ENCODE measurements at places on chromosomes 3 and 15.
A peak's percentile ranks its signal among the peaks of the same experiment; 100 is the strongest.

- DNase-seq, result no peak
These were observed 5.2 kb downstream of the PRSS50 start for GRCh38 chr3:46712191-46713049.

DNA sequence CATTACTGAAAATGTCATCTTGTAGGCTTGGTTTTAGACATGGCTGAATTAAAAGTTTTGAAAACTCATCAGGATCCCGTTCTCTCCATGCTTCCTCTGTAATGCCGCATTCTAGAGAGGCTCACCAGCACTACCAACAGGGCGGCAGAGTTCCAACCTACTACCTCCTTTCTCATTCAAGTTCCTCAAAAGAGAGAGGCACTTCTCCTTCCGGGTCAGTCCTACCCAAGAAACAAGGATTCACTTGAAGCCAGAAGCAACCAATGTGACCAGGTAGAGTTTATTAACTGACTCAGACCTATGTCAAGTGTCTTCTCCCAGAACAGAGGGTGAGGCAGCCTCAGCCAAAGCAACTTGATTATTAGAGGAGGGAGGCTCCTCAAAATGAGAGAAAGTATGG lies 59.8 kb upstream of the GYG1 start:
- DNase-seq, result no peak

DNA sequence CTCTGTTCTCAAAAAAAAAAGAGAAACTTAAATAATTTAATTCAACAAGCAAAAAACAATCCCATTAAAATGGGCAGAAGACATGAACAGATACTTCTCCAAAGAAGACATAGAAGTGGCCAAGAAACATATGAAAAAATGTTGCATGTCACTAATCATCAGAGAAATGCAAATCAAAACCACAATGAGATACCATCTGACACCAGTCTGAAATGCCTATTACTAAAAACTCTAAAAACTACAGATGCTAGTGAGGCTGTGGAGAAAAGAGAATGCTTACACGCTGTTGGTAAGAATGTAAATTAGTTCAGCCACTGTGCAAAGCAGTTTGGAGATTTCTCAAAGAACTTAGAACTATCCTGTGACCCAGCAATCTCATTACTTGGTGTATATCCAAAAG lies 382.9 kb downstream of the OTOL1 start:
- no peak for DNase-seq

DNA sequence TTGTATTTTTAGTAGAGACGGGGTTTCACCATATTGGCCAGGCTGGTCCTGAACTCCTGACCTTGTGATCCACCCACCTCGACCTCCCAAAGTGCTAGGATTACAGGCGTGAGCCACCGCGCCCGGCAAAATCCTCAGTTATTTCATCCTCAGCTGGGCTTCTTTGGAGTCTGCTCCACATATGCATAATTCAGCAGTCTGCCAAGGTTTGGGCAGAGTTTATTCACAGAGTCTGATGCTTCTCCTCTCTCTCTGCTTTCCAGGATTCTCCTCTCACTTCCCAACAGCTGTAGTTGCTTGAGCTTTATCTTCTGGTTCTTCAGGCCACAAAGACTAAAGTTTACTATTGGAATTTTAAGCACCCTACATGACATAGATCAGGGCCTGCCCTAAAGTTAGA lies 8.2 kb downstream of the ZNF106 start:
- no peak for DNase-seq

DNA sequence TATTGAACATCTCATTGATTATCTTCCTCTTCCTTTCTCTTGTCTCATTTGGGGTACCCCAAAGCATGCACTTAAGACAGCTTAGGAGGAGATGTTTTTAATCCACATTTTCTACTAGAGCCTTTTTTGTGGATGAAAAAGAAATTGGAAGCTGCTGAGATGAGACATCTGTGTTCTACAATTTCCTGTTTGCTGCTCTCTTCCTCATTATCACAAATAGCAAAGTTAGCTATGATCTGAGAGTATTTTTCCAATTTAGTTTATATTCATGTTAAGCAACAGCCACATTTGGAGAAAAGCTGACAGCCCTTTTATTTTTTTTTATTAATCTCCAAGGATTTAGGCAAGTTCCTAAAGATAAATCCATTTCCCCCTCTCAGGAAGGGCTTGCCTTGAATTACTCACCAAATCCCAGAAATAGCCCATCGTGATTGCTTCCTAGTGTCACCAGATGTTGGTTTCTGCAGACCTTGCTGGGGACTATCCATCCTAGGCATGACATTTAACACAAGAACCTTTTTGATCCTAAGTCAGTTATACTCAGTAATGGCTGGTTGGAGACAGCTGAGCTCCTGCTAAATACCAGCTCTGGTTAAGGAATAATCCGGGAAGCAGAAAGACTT lies 70.8 kb upstream of the FILIP1L start:
- DNase-seq, result no peak

DNA sequence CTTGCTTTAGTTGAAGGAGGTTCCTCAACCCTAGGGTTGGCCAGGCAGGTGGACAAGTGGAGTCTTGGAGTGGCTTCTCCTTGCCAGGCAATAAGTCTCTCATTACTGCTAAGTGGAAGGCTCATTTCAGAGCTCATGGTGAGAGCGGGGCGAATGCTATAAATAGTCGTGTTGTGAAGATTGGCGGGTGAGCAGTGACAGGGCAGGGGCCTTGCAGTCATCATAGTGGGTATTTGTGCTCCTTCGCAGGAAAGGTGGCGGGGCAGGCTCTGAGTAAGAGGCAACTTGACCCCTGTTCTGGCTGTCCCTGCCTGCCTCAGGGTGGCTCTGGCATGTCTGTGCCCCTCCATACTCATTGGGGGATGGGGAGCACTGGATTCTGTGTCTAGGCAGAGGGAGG lies 8.7 kb upstream of the GRM2 start:
- DNase-seq, result no peak

- no peak for DNase-seq
These were observed 12.6 kb downstream of the RORA start for GRCh38 chr15:61216519-61216918.

DNA sequence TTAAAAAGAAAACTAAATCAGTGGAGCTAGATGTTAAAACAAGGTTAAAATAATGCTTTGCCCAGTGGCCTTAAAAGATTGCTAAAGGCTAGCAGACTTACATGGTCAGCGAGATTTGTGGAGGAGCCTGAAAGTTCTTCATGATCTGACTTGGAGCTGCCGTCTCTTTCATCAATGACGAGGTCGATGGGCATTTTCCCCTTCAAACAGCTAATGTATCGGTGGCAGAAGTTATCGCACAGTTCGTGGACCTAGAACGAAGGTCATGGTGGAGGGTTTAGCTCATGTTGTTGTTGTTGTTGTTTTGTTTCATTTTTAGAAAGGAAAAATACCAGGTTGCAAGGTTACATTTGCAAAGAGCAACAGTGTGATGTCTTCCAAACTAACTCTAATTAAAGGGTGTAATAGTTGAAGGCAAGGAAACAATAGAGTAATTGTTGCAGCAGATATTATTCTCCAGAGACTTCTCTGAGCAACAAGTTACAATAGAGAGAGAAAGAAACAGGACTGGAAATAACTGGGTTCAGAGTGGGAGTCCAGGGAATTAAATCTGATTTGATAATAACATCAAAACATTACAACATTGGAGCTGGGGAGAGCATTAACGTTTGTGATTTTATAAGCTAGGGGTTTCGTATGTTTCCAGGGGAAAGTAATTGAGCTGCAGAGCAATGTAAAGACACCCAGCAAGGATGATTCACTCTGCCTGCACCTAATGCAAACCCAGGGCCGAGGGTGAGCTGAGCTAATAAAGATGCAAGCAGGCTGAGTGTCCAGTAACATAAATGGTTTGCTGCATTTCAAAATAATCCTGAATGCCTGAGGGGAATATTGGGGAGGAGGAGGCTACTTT lies 6.6 kb downstream of the MEIS2 start:
- no peak for DNase-seq

- DNase-seq, result no peak
These were observed 35.0 kb upstream of the HES1 start for GRCh38 chr3:194100856-194101390.

DNA sequence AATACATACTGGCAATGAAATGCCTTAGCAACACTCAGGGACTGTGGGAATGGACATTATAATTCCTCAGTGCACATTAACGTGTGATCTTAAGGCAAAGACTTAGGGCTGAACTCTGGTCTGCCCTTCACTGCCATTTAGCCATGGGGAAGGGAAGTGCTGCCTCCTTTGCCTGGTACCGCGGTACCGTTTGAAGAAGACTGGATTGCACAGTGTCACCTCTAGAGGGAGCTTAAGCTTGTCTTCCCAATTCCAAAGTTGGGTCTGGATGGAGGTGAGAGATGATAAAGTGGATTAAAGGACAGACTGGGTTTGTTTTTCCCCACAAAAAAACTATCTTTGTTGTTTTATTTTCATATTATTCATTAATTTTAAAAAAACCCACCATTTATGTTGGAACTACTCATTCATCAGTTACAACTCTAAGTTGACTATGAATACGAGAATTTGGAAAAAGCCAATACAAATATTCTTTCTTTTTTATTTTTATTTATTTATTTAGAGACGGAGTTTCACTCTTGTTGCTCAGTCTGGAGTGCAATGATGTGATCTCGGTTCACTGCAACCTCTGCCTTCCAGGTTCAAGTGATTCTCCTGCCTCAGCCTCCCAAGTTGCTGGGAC lies 60.0 kb upstream of the SYN2 start:
- DNase-seq, result no peak

- DNase-seq, result no peak
These were observed 309.9 kb upstream of the THBS1 start for GRCh38 chr15:39270934-39271333.

DNA sequence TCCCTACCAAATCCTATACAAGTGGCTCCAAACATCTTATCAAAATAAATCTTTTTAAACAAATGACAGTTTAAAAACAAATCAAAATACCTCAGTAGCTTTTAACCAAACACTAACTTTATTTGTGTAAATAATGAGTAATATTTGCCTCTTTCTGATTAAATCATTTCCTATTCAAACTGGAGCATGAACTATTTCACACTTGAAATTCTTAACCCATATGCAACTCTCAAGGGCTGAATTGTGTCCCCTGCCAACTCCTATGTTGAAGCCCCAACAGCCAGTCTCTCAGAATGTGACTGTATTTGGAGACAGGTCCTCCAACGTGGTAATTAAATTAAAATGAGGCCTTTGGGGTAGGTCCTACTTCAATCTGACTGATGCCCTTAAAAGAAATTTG lies 55.9 kb upstream of the MCTP2 start:
- DNase-seq, result no peak

GRCh38 chr3:47315069-47315647 lies 32.4 kb downstream of the KLHL18 start:
- DNase-seq, result no peak

DNA sequence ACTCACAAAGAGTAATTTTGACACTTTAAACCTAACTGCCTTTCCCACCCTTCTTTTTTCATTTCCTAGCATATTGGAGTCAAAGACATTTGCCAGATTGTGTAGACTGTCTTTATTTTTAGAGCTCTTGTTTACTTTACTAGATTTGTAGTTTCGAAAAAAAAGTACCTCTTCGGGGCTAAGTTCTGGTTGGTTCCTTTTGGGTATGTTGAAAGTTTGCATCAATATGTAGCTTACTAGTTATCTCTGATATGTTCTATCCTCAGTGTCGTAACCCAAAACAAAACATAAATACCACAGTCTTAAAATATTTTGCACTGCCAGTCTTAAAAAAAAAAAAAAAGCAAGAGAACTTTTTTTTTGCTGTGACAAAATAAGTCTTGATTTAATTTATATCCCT lies 52.2 kb downstream of the REC114 start:
- no peak for DNase-seq

GRCh38 chr15:77034695-77035489 lies 36.0 kb downstream of the TSPAN3 start:
- peak; percentile 46 for DNase-seq

DNA sequence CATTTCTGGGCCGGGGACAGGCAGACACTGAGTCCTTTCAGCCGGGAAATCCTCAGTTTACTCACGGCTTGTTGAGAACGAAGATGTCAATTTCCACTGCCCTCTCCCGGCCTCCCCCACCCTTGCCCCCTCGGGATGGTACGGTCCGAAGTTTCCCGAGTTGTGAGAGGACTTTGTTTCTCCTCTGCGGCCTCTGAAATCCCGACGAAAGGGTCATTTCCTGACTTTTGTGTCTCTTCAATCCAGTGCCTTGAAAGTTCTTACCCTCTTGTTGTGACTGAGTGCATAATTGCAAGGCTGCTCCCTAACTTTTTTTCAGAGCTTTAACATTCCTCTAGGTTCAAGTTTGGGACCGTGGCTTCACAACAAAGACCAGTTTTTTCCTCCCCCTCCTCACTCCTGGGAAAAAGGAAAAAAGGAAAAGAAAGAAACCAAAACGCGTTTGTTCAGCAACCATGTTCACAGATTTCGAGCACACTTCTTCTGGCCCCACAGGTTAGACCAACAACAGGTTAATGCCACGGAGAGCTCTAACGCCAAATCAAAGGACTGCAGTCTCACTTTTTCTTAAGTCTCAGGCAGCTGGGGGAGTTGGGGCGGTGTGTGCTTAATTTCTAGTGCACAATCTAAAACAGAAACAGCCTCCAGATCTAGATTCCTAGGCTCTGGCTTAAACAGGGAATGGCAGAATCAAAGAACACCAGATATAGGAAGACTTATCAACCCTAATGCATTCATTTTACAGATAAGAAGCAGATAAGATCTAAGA lies 138.9 kb downstream of the TMCO5A start:
- DNase-seq, result no peak

GRCh38 chr3:37611771-37612170 lies 249.9 kb upstream of the CTDSPL start:
- no peak for DNase-seq

DNA sequence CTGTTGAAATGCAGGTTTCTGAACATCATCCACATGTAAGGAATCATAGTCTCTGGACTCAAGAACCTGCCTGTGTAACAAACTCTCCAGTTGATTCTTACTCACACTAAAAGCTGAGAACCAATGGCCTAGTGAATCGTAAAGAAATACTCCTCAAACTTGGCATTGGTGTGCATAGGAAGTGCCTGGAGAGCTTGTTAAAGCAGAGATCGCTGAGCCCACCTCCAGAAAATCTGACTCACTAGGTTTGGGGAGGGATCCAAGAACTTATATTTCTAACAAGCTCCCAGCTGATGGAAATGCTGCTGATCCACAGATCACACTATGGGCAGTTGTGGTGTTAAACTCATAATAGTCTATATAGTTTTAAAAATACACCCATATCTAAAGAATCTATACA lies 55.8 kb upstream of the LMCD1 start:
- DNase-seq, result no peak

GRCh38 chr3:197306374-197307086 lies 8.1 kb upstream of the DLG1 start:
- no peak for DNase-seq

GRCh38 chr3:160784853-160785252 lies 28.8 kb downstream of the PPM1L start:
- no peak for DNase-seq

- no peak for DNase-seq
These were observed 13.8 kb upstream of the NMNAT3 start for GRCh38 chr3:139691619-139692018.

GRCh38 chr3:18717598-18717997 lies 292.5 kb upstream of the SATB1 start:
- DNase-seq, result no peak

GRCh38 chr3:64607032-64607551 lies 80.7 kb downstream of the ADAMTS9 start:
- DNase-seq, result no peak

GRCh38 chr3:127233371-127233770 lies 40.4 kb downstream of the PRR23E start:
- no peak for DNase-seq

Measured in activated CD4-positive, alpha-beta T cell treated with anti-CD3 and anti-CD28 coated beads, Interleukin-2, amount 50 U/mL, for 1 hour (primary cell).